Muscle of leg (tissue), 16 donors: ENCODE measurements at places on chromosomes 7 and 10. TPM values are rescaled to one million over a fixed set of nuclear protein-coding genes. Genes with fewer than 3 reads are reported as not detected.

- no peak for DNase-seq
Measured at GRCh38 chr7:28392289-28392688, 20.0 kb upstream of the CREB5 start.

- no peak for DNase-seq
Measured at GRCh38 chr10:47164800-47165128, 135.2 kb upstream of the GDF10 start.

GRCh38 chr7:98831641-98832221 lies 38.1 kb downstream of the TMEM130 start:
- DNase-seq = no peak

DNA sequence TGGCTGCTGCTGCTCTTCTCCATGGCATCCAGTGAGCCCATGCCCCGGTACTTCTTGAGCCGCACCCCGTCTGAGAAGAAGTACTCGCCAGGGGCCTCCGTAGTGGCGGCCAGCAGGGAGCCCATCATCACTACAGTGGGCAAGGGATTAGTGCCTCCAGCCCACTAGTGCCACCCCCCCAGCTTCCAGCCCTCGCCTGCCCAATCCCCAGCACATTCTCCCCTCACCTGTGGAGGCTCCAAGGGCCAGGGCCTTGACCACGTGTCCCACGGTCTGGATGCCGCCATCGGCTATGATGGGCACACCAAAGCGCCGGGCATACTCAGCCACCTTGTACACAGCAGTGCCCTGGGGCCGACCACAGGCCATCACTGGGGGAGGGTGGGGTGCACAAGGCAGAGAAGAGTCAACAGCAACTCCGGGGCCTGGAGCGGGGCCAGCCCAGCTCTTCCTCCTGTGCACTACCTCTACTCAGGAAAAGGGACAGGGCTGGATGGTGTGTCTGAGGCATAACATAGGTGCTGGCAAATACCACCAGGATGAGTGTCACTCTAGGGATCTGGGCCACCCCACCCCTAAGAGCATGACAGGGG lies 14.8 kb downstream of the IMPDH1 start:
- DNase-seq = no peak

GRCh38 chr7:121404348-121404747 lies 8.2 kb upstream of the FAM3C start:
- DNase-seq = no peak

DNA sequence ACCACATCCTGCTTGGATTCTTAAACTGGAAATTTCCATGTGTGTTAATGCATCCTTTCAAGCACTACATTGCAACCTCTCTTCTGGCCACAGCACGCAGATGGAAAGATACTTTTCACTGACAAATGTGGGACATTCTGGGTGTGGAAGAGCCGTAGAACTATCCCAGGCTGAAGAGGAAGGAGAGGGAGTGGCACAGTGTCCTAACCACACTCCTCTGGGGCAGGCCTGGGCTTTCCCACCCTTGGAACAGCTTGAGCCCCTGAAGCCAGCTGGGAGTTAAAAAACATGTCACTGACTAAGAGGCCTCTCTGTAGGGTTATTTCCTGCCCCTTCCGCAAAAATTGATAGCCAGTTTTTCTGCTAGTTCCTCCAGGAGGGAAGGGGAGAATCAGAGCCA lies 34.0 kb upstream of the DNMBP start:
- DNase-seq = peak; percentile 54

Gene HOXA6
- polyA plus RNA-seq = 10.5 TPM

DNA sequence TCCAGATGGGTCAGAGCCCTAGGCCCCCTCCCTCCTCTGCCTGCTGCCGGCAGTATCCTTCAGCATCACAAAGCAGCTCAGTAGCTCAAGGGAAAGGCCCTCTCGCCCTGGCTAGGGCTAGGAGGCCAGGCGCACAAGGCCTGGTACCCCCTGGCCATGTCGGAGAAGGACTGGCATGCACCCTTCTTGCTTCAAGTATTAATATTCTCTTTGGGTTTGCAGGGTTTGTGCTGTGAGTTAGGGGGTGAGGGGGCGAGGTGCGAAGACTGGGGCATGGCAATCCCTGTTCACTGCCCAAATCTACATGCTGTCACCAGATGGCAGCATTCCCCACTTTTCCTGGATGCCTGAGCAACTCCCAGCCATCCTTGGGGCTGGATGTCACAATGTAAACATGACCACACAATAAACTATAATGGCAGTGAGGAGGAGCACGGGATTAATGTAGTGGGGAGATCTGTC lies 105.2 kb downstream of the NEURL1 start:
- peak; percentile 85 for DNase-seq

DNA sequence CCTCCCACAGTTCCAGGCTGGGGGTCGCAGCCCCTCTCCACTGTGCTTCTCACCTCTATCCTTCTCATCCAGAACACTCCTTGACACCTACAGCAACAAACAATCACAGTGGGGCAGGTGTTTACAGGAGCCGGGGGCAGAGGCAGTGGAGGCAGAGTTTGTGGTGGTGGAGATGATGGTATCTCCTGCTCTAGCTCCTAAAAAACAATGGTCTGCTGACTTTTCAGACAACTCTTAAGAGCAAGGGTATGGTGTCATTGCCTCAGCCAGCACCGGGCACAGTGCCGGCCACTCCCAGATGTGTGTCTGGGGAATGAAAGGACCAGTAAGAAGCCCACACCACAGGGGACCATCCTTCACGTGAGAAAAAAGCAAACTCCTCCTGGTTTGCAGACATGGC lies 36.3 kb upstream of the ANTXRL start:
- no peak for DNase-seq

- no peak for DNase-seq
Measured at GRCh38 chr10:24262929-24263590, 54.1 kb downstream of the KIAA1217 start.

DNA sequence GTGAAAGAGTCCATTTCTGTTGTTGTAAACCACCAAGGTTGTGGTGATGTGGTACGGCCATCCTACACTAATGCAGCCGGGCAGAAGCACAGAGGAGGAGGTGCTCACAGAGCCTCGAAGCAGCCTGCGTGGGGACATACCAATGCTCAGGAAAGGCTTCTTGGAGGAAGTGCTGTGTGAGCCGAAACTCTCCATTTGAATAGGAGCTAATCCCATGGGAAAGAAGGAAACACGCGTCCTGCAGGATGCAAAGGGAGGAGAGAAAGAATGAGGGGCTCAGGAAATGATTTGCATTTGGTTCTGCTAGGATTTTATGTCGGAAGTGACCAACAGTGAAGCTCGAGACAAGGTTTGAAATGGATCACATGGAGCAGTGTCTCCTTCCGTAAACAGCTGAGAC lies 477.9 kb upstream of the ANKRD30A start:
- no peak for DNase-seq
